ENCODE measurements at places on chromosomes 3 and 15.

DNA sequence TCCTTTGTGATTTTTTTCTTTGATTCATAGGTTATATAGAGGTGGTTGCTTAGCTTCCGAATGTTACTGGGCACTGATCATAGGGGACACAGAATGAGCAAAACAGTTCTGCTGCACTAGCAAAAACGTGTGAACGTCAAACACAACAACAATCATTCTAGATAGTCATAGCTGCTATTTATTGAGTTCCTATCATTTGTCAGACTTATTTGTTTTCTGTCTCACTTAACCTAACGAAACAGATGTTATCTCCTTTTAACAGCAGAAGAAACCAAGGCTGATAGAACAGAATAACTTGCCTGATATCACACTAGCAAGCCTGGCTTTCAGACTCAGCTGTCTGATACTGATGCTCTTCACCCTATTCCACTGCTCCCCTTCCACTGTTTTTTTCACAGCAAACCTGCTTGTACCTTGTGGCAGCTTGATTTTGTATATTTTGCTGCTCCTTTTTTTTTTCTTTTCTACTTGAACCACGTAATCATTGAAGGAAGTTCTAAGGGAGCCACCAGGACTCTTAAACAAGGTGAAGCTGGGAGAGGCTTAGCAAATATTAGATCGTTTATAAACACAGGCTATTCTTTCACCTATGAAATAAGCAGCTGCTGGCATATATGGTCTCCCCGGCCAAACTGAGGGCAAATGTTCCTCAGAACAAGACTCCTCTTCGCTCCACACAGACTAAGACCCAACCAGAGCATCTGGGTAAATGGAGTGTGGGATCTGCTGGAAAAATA is 78.8 kb downstream of the MCF2L2 start:
- no peak for DNase-seq

DNA sequence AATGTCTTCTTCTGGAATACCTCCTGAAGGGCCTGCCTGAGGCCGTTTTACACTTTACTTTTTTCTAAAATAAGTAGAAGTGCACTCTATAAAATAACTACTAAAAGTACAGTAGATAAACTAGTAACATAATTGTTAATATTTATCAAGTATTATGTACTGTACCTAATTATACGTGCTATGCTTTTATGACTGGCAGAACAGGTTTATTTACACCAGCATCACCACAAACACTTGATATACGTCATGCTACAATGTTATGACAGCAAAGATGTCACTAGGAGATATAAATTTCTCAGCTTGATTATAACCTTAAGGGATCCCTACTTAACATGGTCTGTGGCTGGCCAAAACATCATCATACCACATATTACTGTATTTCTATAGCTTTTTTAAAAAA is 29.4 kb downstream of the DLG1 start:
- no peak for DNase-seq

DNA sequence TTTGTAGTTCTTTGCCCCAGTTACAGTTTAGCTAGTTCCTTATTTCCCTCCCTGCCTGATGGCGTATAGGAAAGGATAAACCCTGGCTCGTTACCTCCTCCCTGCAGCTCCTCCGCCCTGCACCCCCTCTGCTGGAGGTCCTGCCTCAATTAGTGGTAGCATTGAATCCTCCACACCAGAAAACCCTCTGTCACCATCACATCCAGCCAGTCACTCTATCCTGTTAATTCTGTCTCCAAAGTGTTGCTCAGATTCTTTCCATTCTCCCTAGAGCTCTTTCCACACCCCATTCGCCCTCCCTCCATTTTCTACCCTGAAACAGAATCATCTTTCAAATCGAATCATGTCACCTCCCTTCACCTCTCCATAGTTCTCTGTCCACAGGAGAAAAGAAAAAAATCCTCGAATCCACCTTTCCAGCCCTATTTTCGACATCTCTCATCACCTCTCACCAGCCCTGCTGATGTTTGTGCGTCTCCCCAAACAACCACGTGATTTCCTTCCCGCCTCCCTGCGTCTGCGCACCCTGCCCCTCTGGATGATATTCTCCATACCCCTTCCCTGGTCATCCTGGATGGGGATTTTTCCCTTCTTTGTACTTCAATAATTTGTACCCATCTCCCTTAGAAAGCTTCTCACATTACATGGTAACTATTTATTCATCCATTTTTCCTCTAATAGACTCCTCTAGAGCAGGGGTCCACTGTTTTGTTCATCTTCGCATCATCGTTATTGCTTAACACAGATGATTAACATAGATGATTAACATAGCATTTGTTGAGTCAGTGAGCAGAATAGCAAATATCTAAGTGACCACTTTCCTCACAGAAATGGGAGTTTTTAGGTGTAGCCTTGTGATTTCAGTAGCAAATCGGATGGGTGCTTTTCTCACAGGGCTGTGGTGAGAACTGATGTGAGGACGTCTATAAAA is 37.1 kb downstream of the MAP3K13 start:
- DNase-seq = no peak

DNA sequence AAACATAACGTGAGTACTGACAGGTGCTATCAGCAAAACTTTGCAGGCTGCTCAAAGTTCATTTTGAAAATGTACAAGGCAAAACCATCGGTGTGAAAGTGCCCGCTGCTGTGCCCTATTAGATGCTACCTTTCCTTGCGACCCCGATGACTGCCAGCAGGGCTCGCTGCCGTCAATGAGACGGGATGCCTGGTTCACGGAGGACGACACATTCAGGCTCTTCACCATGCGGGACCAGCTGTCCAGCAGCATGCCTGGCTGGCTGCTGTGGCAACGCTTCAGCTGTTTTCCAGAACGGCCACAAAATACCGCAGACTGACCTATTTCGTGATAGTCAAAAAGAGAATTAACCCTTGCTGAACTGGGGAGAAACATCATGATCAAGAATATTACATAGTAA is 92.7 kb upstream of the OCA2 start:
- no peak for DNase-seq

DNA sequence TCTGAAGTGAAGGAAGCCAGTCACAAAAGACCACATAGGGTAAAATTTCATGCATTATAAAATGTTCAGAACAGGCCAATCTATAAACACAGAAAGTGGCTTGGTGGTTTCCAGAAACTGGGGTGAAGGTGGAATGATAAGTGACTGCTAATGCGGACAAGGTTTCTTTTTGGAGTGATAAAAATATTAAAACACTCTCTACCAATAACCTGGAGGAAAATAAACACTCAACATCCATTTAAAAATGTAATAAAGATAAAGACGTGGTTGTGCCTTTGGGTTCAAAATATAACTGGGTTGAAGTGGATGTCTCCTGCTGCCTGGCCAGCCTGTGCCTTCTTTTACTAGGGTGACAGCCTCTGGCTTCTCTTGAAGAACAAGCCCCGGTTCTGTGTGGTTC is 70.9 kb upstream of the GCNT3 start:
- DNase-seq = no peak

- no peak for DNase-seq
Measured at GRCh38 chr3:38578551-38578950, 70.9 kb downstream of the SCN5A start.

GRCh38 chr3:117011687-117012250 is 302.2 kb downstream of the TUSC7 start:
- no peak for DNase-seq

DNA sequence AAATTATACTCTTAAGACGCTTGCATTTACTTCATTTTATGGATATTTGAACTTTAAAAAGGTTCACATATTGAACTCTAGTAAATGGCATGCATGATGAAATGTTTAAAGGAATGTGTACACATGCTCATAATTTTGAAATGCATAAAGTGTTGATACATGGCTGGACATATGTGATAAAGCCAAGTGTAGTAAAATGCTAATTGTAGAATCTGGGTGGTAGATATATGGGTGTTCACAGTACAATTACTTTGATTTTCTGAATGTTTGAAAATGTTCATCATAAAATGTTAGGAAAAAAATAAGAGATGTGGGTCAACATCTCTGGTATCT is 4.2 kb upstream of the EFHB start:
- DNase-seq = no peak

- DNase-seq = no peak
Measured at GRCh38 chr3:51379301-51379700, 5.8 kb upstream of the MANF start.

DNA sequence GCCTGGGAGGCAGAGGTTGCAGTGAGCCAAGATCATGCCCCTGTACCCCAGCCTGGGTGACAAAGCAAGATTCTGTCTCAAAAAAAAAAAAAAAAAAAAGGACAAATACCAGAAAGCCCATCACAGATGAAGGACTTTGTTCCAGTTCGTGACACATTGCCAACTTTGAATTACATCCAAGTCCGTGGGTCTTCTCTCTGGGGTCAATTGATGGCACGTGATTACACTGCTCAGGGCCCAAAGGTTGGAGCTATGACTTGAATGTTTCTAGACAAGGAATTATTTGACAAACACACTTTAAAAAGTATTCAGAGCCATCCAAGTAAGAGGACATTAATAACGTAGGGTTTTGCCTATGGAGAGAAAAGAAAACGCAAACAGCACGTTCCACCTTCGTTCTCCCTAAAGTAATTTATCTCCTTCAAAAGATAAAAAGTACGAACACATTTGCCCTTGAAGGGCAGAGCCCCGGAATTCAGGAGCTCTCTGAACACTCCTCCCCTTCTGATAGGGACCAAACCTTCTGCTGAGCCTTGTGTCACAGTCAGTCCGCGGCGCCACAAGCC is 31.3 kb upstream of the ST3GAL6 start:
- DNase-seq = no peak

GRCh38 chr3:184563561-184563925 is 2.0 kb downstream of the EPHB3 start:
- DNase-seq = no peak

GRCh38 chr15:34154725-34155204 is 52.9 kb downstream of the PGBD4 start:
- no peak for DNase-seq

Measured in GM12878 (cell line).